ENCODE measurements at places on chromosomes 7 and 10.

DNA sequence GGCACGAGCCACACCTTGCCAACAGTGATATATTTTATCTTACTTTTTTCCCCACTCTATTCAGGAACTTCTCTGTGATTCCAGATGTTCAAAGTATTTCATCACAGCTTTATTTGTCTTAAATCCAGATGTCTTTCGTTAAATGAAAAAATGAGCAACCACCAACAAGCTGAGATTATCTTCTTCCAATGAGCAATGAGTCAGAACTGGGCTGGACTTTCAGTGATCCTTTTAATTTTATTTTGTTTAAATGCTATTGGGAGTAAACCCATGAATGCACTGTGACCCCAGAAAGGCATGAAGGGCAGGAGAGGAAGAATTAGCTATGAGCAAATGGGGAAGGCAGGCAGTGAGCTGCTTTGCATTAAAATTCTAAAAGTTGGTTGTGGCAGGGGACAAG lies 77.6 kb upstream of the IMMP2L start:
- no peak for DNase-seq

- no peak for DNase-seq
Observed at GRCh38 chr10:113171662-113172061, 221.6 kb downstream of the TCF7L2 start.

GRCh38 chr7:151431281-151431767 lies 8.6 kb downstream of the CRYGN start:
- DNase-seq = no peak

DNA sequence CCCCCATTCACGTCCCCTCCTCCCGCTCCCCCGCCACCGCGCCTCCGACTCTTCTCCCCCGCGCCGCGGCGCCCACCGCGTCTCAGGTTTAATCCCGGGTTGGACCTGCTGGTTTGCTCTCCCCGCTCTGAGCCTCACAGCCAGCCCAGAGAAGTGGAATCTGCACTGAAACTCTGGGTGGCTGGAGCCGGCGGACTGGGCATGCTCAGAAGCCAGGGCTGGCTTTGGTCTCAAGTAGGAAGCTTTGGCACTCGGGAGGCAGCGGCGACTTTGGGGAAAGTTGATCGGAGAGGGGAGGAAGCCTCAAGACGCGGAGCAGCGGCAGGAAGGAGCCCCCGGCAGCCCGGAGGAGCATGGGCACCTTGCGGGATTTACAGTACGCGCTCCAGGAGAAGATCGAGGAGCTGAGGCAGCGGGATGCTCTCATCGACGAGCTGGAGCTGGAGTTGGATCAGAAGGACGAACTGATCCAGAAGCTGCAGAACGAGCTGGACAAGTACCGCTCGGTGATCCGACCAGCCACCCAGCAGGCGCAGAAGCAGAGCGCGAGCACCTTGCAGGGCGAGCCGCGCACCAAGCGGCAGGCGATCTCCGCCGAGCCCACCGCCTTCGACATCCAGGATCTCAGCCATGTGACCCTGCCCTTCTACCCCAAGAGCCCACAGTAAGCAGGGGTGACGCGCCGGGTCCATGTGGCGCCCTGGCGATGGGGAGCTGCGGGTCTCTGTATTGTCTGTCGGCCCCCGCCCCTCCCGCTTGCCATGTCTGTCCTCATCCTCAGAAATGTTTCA lies at the start of gene PRKG1:
PRKG1 (plus strand) TSS at position 250 of the 791 bp plus-strand sequence.
- DNase-seq = peak; percentile 68

DNA sequence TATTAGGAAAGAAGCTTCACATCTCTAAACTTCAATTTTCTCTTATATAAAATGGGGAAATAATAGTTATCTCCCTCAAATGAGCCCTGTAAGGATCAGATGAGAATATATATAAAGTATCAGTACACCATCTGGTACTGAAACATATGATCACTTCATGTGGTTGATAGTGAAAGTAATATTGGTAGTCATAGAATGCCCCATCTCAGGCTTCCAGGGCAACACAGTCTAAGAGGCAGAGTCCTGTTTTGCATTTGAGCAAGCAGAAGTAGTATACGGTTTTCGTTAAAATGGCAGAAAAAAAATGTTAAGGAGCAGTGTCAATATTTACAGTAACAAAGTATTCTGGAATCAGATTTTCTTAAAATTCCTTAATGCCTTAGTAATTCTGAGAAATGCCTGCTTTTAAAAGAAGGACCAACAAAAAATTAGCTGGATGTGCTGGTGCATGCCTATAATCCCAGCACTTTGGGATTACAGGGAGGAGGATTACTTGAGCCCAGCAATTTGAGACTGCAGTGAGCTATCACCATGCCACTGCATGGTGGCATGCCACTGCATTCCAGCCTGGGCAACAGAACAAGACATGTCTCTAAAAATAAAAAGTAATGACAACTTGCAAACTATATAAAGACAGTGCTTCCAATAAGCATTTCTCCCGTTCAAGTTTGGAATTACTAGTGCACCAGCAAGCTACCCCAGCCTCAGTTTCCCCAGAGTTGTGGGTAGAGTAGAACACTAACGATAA lies 19.8 kb downstream of the KBTBD2 start:
- no peak for DNase-seq

DNA sequence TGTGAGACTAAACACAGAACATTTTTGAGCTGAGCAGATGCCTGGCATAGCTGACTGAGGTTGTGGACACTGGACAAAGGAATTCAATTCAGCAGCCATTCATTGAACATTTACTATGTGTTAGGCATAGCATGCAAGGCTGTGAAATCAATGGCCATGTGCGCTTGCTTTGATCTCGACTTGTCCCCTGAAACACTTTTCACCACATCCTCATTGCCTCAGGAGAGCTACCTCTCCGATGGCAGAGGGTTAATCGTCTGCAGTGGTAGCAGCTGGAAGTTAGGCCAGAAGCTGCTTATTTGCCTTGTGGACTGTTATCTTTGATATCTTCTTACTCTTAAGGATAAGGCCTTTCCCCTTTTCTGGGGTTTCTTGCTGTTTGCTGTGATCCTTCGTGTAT lies 297.8 kb downstream of the AUTS2 start:
- DNase-seq = no peak

DNA sequence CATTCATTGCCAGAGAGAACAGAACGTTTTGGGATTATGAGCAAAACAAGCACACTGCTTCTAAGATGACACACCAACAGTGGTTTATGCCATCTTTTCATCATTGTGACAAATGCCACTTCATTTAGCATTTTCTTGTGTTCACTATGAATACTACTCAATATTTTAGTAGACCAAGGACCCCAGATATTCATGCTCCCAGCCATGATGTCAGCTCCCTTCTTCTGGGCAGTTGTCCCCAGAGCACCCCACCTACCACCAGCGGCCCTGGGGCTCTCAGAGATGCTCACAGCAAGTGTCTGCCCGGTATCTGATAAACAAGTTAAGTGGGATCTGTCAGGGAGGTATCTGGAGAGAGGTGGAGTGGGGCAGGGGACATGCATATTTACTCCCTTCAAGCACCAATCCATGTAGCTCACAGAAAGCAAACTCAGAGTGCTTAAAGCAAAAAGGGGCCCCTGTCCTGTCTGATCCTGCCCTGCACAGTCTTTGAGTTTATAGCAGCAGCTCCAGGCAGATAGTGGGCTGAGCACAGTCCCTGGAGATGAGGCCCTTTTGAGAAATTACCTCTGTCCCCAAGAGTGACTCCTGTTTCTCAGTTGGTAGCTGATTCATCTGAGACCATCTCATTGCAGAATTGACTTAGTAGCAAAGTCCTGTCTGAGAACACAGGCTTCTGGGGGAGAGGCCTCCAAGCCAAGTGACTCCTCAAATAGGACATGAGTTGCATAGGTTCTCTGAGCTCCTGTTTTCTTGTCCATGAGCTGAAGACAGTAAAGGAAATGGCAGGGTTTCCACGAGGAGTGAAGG lies 281.8 kb upstream of the KLF6 start:
- no peak for DNase-seq

- DNase-seq = no peak
Observed at GRCh38 chr10:30294476-30295240, 54.4 kb downstream of the MTPAP start.

GRCh38 chr10:29181936-29182335 lies 106.9 kb upstream of the LYZL1 start:
- no peak for DNase-seq

DNA sequence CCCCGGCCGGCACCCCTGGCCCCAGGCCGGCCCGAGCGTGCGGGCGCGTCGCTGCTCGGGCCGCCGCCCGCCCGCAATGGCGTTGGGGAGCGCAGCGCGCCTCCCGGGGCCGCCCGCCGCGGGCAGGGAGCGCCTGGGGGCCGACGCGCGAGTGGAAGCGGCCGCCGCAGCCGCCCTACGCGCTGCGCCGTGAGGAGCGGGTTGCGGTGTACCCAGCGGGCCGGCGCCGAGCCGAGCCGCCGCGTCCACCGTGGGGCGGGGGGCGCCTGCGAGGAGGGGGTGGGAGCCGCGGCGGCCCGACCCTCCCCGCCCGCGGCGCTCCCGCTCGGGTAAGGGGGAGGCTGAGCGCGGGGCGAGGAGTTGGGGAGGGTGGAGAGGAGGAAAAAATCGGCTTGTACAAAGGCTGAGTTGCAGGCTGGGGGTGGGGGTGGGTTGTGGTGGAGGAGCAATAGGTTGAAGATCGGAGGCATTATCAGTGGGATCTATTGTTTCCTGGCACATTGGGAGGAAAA lies 473 bp downstream of the PPP1R9A start:
- DNase-seq = peak; percentile 43

GRCh38 chr10:113620511-113620910 lies 43.3 kb downstream of the NRAP start:
- no peak for DNase-seq

DNA sequence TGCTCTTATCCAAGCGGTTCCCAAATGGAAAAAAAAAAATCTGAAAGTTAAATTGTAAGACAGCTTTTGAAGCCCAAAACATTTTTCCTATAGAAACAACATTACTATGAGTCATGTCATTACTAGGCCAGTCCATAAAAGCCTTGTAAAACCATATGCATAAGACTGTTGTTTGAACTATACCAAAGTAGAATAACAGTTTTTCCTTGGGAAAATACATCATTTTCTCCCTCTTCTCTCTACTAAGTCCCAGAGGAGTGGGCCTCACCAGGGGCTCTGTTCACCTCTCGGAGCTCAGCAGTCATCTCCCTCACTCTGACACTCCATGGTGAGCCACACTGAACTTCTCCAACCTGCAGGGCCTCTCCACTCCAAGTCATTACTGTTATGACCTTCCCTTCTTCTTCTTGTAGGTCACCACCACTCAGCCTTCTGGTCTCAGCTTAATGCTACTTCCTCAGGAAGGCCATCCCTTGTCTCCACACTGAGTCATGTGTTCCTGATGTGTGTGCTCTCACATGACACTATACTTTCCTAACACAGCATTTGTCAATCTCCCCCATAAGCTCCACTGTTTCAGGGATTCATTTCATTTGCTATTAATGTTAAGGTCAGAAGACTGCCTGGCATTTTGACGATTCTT lies 32.5 kb downstream of the ZNF438 start:
- no peak for DNase-seq

DNA sequence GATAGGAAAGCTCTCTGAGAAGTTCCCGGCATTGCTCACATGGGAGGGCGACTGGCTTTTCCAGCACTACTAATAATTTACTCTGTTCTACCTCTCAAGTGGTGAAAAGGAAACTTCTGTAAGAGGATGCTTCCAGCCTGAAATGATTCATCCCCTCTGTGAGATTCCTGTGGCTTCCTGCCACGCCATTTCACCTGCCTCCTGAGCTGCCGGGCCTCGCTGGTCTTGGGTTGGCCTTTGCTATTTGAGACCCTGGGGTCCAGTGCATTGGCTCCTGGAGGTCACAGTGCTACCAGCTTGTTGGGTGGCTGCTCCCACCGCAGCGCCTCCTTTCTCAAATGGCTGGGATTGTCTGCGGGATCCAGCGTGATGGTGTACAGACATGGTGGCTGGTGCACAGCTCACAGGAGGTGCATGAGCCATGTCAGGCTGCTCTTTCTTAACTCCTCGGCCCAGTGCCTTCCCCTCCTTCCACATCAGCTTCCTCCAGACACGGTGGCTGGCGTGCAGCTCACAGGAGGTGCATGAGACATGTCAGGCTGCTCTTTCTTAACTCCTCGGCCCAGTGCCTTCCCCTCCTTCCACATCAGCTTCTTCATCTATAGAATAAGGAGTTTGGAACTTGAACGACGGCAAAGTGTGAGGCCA lies 42.9 kb upstream of the PCBD1 start:
- DNase-seq = no peak

DNA sequence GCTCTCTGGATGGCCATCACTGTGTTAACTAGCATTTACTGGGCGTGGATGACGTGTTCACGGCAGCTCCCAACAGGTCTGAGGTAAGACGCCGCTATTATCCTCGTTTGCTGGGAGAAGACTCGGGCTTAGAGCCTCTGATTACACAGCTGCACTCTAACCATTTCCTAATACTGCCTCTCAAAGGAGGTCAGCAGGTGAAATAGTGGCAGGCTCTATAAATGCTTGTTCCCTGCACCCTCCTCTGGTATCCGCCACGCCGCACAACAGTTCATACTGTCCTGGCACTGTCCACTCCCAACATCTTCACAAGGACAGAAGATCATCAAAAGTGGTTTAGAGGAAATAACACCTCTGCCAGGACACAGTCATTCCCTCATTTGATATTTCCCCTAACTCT lies 28.3 kb downstream of the HIPK2 start:
- DNase-seq = no peak

GRCh38 chr10:63052083-63052482 lies 81.0 kb upstream of the NRBF2 start:
- no peak for DNase-seq

GRCh38 chr7:74480861-74481417 lies 27.2 kb downstream of the GTF2IRD1 start:
- no peak for DNase-seq

GRCh38 chr7:42485301-42485766 lies 248.3 kb upstream of the GLI3 start:
- DNase-seq = no peak

GRCh38 chr10:32171204-32171603 lies 115.0 kb upstream of the KIF5B start:
- no peak for DNase-seq

GRCh38 chr7:54687462-54688212 lies 71.4 kb downstream of the SEC61G start:
- no peak for DNase-seq

GRCh38 chr10:35369049-35369611 lies 32.8 kb downstream of the CCNY start:
- no peak for DNase-seq

- no peak for DNase-seq
Observed at GRCh38 chr7:102895602-102896001, 17.2 kb upstream of the LRRC17 start.

GRCh38 chr10:99522470-99523250 lies 10.1 kb upstream of the NKX2-3 start:
- no peak for DNase-seq
